Activated CD8-positive, alpha-beta T cell treated with anti-CD3 and anti-CD28 coated beads for 36 hours (primary cell): ENCODE measurements at places on chromosomes 1 and 21.
A peak's percentile ranks its signal among the peaks of the same experiment; 100 is the strongest.

DNA sequence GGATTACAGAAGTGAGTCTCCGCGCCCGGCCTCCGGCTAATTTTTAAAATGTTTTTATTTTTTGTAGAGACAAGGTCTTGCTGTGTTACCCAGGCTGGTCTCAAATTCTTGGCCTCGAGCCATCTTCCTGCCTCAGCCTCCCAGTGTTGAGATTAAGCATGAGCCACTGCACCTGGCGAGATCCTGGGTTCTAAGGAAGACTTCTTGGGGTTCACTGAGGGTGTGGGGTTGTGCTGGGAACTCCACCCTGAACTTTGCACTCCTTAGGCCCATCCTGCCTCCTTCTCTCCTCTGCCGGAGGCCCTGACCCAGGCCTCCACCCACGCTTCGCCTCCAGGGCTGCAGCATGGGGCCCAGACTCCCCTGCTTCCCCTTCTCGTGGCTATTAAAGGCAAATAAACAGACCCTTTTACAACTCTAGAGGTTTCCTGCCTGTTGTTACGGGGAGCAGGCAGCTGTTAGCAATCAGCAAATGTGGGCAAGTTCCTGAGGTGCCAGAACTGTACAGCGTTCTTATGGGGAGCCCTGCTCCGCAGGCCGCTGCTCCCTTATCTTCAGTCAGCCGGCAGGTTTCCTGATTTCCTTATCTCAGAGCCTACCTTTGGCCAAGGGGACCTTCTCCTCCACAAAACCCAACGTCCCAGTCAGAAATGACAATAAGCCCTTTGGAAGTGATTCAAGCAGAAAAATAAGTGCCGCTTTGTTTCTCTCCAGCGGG, 41.0 kb upstream of the LIN9 start:
- DNase-seq: peak; percentile 5

DNA sequence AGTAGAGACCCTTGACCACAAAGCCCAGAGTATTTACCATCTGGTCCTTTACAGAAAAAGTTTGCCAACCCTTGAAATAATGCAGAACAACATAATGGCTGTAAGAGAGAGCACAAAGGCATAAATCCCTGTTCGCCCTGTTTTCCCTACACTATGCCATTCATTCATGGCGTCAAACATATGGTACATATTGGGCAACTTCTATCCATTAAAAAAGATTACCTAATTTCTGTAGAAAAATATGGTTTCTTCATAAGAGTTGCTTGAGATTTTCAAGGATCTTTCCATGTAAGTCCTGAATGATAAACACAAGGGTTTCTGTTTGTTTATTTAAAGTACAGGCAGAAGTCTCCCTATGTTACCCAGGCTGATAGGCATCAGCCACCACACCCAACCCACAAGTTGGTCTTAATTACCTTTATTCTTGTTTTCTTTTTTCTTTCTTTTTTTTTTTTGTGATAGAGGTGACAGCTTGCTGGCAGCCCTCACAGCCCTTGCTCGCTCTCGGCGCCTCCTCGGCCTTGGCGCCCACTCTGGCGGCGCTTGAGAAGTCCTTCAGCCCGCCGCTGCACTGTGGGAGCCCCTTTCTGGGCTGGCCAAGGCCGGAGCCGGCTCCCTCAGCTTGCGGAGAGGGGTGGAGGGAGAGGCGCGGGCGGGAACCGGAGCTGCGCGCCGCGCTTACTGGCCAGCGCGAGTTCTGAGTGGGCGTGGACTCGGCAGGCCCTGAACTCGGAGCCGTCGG, 68.3 kb upstream of the NR5A2 start:
- DNase-seq: no peak

DNA sequence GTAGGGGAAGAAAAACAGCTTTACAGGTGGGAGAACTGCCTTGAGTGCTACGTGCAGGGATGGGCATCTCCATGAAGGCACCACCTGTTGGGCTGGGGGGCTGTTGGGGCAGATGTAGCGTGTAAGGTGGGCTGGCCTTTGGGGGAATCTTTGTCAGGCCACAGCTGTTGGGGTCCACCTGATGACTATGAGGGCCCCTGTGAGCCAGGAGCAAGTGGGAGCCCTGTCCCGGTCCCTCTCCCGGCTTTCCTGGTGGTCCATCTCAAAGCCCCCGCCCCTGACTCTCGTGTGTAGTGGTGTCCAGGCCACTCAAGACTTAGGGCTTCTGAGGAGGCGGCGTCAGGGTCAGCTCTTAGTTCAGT, 13.5 kb downstream of the SLC37A1 start:
- DNase-seq: no peak

GRCh38 chr1:59061876-59062275, 235.0 kb upstream of the FGGY start:
- no peak for DNase-seq

GRCh38 chr1:213119794-213120193, 68.8 kb downstream of the RPS6KC1 start:
- no peak for DNase-seq

- no peak for DNase-seq
Measured at GRCh38 chr1:200610846-200611245, 9.7 kb downstream of the KIF14 start.

GRCh38 chr1:10835822-10836421, 39.5 kb upstream of the CASZ1 start:
- peak; percentile 14 for DNase-seq

- no peak for DNase-seq
Measured at GRCh38 chr1:208265525-208265924, 21.3 kb upstream of the PLXNA2 start.

GRCh38 chr21:16323596-16323995, 593.8 kb downstream of the USP25 start:
- DNase-seq: no peak

GRCh38 chr1:170931650-170932049, 3.7 kb upstream of the MROH9 start:
- no peak for DNase-seq

GRCh38 chr21:32587651-32588050, 2.3 kb upstream of the TCP10L start:
- no peak for DNase-seq

DNA sequence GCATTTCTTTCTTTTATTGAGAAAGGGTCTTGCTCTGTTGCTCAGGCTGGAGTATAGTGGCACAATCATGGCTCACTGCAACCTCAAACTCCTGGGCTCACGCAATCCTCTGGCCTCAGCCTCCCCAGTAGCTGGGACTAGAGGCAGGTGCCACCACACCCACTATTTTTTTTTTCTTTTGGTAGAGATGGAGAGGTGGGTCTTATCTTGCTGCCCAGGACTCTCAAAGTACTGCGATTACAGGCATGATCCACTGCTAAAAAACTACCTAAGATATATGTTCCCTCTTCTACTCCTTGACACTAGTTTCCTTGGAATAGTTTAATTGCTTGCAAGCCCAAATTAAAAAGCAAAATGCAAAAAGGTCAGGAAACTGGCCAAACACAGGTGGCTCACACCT, 56.9 kb upstream of the GUCA2A start:
- DNase-seq: no peak

DNA sequence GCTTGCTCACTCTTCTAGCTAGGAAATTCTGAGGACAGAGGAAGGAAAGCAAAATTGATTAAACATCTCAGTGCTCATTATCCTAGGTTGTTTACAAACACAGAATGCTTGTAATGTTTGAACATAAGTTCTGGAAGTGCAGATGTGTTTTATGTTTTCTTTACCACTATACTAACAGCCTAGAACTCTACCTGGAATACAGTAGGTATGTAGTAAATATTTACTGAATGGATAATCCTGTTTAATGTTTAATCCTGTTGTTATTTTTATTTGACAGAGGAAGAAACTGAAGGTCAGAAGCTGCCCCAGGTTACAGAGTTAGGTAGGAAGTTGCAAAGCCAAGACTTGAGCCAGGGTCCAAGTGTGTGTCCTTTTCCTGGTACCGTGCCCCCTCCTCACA, 6.1 kb downstream of the MTOR start:
- no peak for DNase-seq

DNA sequence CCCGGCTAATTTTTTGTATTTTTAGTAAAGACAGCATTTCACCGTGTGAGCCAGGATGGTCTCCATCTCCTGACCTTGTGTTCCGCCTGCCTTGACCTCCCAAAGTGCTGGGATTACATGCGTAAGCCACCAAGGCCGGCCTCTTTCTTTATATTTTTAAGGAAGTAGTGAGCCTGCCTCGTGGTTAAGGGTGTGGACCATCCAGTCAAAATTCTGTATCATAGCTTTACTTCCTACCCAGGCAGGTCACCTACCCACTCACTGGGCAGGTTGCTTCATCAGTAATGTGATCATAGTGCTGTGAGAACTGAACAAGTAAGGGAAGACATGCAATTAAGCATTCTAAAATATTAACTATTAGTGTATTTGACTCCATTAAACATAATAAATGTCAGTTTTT, 8.1 kb upstream of the ACOT7 start:
- no peak for DNase-seq
